Ovary (tissue), 10 donors: ENCODE measurements at places on chromosomes 1 and 21.

GRCh38 chr1:51715369-51715768 is 98.5 kb downstream of the OSBPL9 start:
- no peak for DNase-seq
- no peaks in the 10 kb centered on the region for H3K27me3 ChIP-seq
- no peak overlapping the region for H3K4me3 ChIP-seq
- no peaks in the 10 kb centered on the region for H3K36me3 ChIP-seq
- H3K4me1 ChIP-seq: no peaks in the 10 kb centered on the region

GRCh38 chr1:27571439-27572018 is 32.4 kb downstream of the AHDC1 start:
- DNase-seq: peak; percentile 91
- peak overlapping the region; percentile 4 for H3K4me3 ChIP-seq
- H3K27ac ChIP-seq: peak overlapping the region; percentile 50
- H3K36me3 ChIP-seq: no peaks in the 10 kb centered on the region

- no peaks in the 10 kb centered on the region for H3K4me1 ChIP-seq
- H3K27me3 ChIP-seq: no peaks in the 10 kb centered on the region
- H3K4me3 ChIP-seq: no peak overlapping the region
- no peak for DNase-seq
- H3K36me3 ChIP-seq: no peaks in the 10 kb centered on the region
Observed at GRCh38 chr1:170085091-170085490, 10.6 kb upstream of the KIFAP3 start.

DNA sequence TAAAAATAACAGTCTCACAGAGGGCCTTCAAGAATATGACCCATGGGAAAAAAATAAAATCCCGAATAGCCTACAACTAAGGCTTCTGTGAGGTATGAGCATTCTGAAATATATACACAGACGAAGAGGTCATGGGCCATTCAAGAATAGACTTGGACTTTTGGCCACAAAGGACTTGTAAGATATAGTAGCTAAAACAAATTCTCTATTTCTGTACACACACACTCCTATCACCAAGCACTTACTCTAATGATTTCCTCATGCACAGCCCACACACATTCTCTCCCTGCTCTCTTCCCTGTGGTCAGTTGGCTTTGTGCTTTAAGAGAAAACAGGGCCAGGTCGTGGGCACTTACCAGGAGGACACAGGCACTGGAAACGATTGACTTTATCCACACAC is 69.7 kb upstream of the ADAM30 start:
- no peaks in the 10 kb centered on the region for H3K27me3 ChIP-seq
- H3K27ac ChIP-seq: no peak overlapping the region
- H3K4me3 ChIP-seq: no peak overlapping the region
- H3K36me3 ChIP-seq: no peaks in the 10 kb centered on the region

DNA sequence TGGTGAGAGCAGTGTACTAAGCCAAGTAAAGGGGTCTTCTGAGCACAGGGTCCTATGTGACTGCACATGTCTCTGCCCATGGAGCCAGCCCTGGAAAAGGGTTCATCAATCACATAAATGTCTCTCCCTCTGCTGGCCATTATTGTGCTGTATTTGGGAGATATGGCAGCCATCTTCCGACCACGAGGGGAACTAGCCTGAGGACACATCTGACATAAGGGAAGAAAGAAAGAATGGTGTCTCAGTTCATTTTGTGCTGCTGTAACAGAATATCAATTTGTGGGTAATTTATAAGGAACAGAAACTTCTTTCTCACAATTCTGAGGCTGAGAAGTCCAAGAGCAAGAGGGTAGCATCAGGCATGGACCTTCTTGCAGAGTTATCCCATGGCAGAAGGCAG is 55.1 kb upstream of the GJA5 start:
- no peak overlapping the region for H3K27ac ChIP-seq
- no peaks in the 10 kb centered on the region for H3K36me3 ChIP-seq
- no peaks in the 10 kb centered on the region for H3K27me3 ChIP-seq
- no peak for DNase-seq
- no peak overlapping the region for H3K4me3 ChIP-seq
- no peaks in the 10 kb centered on the region for H3K4me1 ChIP-seq

- no peaks in the 10 kb centered on the region for H3K36me3 ChIP-seq
- no peaks in the 10 kb centered on the region for H3K4me1 ChIP-seq
- no peak overlapping the region for H3K27ac ChIP-seq
- H3K4me3 ChIP-seq: no peak overlapping the region
- no peak for DNase-seq
- H3K27me3 ChIP-seq: peaks cover 6% of the 10 kb centered on the region
Observed at GRCh38 chr1:2504949-2505272, 21.5 kb downstream of the PANK4 start.

- no peaks in the 10 kb centered on the region for H3K36me3 ChIP-seq
- no peaks in the 10 kb centered on the region for H3K4me1 ChIP-seq
- H3K27ac ChIP-seq: no peak overlapping the region
- no peak for DNase-seq
- no peaks in the 10 kb centered on the region for H3K27me3 ChIP-seq
- no peak overlapping the region for H3K4me3 ChIP-seq
Observed at GRCh38 chr1:210631399-210631798, 302.7 kb downstream of the HHAT start.
